ENCODE measurements at places on chromosomes 6 and 20.

DNA sequence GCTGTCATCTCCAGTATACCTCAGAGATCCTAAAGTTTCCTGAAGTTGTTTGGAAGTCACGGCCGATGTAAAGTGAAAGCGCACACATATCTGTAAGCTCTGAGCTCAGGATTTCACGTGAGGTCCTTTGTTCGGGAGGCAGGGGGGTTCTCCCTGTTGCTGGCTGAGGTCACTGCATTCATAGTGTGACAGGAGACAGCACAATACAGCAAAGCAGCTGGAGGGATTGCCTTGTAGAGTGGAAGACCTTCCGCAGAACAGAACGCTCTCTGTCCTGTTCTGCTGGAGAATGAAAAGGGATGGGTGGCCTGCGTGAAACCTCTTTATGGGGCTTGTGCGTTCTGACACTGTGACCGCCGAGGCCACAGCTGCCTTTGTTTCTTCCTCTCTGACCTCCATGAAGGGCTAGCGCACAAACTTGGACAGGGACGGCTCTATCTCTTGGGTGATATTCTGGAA, 13.4 kb upstream of the SERPINB1 start:
- DNase-seq = no peak

DNA sequence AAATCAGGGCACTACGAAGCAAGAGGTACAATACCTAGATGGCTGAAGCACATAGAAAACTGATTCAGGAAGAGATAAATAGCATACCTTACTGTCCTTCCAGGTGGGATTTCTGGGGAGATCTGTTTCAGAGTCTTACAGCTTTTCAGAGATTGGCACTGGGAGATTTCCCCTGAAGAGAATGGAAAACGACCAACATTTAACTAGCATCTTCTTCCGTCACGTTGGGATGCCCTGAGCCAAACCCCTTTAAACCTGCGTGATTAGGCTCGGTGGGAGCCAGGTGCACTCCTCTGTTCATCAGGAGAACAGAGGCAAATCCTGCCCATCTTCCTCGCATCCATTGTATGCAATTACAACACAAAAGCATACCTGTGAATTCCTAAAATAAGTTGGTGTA, 614.5 kb downstream of the HDGFL1 start:
- DNase-seq = no peak

GRCh38 chr20:568673-569415, 25.3 kb upstream of the CSNK2A1 start:
- no peak for DNase-seq

DNA sequence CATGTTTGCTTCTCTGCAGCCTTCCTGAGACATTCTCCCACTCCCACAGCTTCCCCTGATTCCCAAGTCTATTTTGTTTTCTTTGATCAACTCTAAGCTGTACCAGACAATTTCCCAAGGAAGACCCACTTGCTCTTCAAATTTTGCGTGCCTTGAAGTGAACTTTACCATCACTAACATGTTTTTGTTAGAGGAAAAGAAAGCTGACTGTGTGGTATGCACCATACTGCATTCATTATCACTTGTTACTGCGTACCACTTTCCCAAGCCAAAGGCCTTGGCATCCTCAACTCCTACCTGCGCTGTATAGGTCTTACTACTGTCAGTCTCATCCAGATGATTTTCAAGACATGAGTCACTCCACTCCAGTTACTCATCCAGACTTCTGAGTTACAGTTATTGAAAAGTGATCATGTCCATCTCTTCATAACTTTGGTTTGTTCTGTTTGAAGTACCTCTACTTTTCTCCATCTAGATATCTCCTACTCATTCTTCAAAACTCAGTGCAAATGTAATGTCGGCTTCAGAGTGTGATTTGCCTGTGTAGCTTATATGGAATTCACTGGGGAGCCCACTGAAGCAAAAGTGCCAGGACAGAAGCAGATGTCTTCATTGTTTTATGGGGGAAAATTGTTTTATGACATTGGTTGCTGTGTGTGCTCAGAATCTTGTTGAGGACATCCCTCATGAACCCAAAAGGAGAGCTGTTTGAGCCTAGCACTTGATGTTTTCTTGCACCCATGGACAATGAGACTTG, 5.2 kb downstream of the RPS12 start:
- no peak for DNase-seq

DNA sequence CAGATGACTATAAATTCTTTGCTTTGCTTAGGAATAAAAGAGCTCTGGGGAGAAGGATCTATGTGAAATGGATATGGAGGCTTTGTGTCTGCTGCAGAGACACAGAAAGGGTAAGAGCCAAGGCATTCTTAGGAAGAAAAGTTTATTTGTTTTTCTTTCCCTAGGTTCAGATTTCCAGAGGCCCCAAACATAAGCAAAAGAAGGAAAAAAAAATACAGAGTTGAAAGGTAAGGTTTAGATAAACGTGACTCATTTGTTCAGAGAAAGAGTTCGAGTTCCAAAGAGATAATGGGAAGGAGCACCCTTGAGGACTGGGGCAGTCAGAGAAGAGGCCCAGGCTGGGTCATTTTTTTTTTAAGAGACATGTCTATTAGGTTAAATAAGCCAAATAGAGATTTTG, 27.4 kb upstream of the BMP5 start:
- DNase-seq = no peak

GRCh38 chr6:16582446-16583143, 178.7 kb downstream of the ATXN1 start:
- DNase-seq = no peak

- no peak for DNase-seq
These were observed 187.0 kb downstream of the SYNDIG1 start for GRCh38 chr20:24656391-24656790.

GRCh38 chr6:170553534-170554012, 466 bp upstream of the PSMB1 start:
- peak; percentile 10 for DNase-seq

DNA sequence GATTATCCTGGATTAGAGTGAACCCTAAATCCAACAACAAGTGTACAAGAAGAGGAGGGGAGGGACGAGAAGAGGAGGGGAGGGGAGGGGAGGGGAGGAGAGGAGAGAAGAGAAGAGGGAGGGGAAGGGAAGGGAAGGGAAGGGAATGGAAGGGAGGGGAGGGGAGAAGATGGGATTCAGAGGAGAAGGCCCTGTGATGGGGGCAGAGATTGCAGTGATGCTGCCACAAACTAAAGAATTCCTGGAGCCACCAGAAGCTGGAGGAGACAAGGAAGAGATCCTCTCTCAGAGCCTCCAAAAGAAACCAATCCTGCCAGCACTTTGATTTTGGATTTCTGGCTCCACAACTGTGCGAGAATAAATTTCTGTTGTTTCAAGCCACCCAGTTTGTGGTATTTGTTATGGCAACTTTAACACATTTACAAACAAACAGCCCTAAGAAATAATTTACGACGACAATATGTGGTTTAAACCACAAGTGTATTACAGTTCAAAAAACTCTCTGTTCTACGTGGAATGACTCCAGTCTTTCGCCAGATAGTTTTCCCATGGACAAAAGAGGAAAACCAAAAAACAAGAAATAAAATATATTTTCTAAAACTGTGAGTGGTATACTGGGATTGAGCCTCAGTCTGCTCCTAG, 235.4 kb downstream of the HDGFL1 start:
- DNase-seq = no peak

- DNase-seq = no peak
These were observed 98.3 kb upstream of the GCM1 start for GRCh38 chr6:53246924-53247323.

DNA sequence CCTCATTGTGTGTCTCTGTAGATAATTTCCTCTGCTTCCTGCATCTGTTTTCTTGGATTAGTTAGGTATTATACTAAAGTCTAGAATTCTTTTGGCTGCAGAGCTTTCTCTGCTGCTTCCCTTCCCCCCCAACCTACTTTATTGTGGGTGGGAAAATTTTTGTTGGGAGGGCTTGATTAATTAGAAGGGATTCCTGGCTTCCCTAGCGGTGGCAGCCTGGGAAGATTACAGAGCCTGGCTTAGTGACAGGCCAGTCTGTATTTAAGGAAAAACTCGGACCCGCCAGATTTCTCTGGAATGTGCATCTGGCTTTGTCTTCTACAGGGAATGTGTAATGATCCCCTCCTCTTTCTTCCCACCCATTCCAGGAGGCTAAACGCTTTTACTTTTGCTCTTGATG, 31.2 kb downstream of the SLX4IP start:
- DNase-seq = no peak
